Kasumi-1 (cell line): ENCODE measurements at places on chromosomes 2 and 18.

DNA sequence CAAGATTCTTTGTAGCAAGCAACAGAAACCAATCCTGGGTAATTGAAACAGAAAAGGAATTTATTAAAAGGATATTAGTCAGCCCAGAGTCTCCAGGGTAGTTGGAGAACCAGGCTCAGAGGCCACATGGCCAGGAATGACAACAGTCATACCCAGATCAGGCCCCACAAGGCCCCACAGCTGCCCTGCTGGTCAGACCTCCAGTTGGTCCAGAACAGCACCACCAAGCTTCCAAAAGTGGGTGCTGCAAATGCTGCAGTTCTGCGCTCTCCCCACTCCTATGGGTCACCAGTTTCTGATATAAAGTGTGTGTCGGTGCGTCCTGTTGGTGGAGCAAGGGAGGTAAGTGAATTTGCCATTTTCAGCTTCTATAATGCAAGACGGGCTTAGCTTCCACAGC is 29.9 kb downstream of the KLHL29 start:
- DNase-seq, result no peak

DNA sequence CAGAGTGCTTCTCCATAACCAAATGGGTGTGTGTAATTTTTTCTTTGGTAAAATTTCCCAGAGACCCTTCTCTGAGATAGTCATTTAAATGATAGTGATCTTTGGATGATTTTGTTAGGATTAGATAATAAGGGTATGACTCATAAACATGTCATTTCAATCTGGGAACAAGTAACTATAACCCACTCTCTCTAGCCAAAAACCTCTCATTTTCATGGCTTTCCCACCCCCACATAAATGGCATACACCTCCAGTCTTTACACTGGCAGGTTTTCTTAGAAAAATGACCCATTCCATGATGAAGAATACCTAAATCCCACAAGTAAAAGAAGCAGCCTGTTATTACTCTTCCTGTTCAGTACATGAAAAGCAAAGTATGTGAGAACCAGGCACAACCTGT is 572.0 kb upstream of the ZEB2 start:
- DNase-seq, result no peak

- no peak for DNase-seq
Measured at GRCh38 chr2:120283649-120284048, 31.0 kb downstream of the RALB start.

DNA sequence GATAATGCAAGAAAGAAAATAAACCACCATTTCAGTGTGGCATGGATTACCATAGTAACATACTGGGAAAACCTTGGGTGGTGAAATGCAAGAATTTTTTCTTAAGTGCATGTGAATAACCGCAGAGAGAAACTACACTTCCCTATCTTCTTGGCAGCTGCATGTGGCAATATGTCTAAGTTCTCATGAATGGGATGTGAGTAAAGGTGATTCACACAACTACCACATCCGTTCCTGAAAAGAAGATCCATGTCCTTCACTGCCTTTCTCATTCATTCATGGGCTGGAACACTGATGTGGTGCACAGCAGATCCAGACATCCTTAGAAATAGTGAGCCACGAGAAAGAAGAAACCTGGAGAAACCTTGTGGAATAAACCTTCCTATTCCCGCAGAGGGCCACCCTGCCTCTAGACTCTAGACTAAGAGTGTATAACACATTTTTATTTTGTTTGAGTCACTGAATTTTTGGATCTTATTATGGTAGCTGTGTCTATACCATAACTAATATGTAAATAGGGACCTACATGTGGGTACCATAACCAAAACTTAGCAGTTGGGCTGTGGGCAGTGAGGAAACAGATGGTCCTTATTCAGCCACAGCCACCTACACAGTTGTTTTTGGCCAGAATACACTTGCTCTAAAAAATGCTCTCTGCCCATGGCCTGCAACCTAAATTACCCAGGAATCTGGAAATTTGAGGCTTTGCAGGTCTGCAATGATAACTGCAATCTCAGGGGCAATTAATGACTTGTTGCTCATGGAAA is 573.3 kb downstream of the LRP1B start:
- DNase-seq, result peak; percentile 99

DNA sequence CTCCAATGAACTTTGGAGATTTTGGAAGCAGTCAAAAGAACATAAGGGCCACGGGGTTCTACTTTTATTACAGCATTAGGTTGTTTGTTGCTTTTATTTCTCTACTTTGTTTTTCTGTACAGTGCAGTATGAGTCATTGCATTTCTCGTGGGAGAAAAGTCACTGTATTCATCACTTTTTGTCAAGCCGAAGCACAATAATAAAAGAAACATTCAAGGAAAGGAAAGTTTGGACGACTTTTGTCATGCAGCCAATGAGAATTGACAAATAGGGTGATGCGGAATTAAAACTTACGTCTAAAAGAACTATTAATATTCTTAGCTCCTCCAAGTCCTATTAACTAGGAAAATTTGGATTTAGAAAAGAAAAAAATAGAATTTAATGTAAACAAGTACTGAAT is 209.9 kb downstream of the TMEM182 start:
- no peak for DNase-seq

GRCh38 chr2:150171065-150171548 is 316.4 kb downstream of the RND3 start:
- no peak for DNase-seq
